ENCODE measurements at places on chromosomes 12 and 14. TPM values are rescaled to one million over a fixed set of nuclear protein-coding genes. Genes with fewer than 3 reads are reported as not detected.
A peak's percentile ranks its signal among the peaks of the same experiment; 100 is the strongest.

DNA sequence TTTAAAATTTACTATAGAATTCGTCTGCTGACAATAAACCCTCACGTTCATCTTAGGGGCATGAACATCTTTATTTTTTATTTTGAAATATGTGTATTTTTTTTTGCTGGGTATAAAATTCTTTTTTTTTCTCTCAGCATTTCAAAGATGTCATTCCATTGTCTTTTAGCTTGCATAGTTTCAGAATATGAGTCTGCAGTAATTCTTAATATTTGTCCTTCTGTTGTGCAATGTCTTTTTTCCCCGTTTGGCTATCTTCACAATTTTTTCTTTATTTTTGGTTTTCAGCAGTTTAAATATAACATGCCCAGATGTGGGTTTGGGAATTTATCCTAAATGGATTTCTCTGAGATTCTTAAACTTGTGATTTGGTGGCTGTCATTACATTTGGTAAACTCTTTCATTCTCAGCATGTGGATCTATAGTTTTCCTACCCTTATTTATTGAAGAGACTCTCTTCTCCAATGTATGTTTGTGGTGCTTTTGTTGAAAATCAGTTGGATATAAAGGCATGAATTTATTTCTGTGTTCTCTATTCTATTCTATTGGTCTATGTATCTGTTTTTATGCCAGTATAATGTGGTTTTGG is 37.8 kb upstream of the PLBD1 start:
- no peaks in the 10 kb centered on the region for H3K27me3 ChIP-seq
- no peaks in the 10 kb centered on the region for H3K36me3 ChIP-seq
- no peak overlapping the region for H3K27ac ChIP-seq

GRCh38 chr14:55240526-55241178 is 30.6 kb upstream of the FBXO34 start:
- H3K36me3 ChIP-seq = no peaks in the 10 kb centered on the region
- H3K27ac ChIP-seq = no peak overlapping the region
- peaks cover 7% of the 10 kb centered on the region for H3K4me1 ChIP-seq
- no peak overlapping the region for H3K4me3 ChIP-seq
- DNase-seq = no peak

GRCh38 chr12:53180931-53181645 is 363 bp upstream of the CSAD start:
- H3K4me3 ChIP-seq = peak overlapping the region; percentile 67
- DNase-seq = no peak
- H3K27me3 ChIP-seq = no peaks in the 10 kb centered on the region
- peak overlapping the region; percentile 88 for H3K27ac ChIP-seq

GRCh38 chr14:56304456-56304855 is 186.2 kb downstream of the PELI2 start:
- no peak for DNase-seq
- no peaks in the 10 kb centered on the region for H3K27me3 ChIP-seq
- no peak overlapping the region for H3K4me3 ChIP-seq

Gene STAT6
- 146 TPM for total RNA-seq

DNA sequence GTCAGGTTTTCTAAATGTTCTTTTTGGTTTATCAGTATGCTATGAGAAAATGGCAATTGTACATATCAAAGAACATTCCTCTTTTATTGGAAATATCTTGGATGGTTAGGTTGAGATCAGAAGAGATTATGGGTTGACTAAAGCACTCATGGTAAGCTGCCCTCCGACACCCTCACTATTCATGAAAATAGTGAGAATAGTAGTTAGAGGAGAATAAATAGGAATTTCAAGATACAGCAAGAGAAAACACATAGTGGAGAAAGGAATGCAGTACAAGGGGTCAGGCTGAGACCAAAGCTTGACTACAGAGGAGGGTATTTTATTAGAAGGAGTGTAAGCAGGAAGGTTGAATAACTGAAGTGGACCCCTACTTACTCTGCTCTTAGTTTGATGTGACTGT is 112.5 kb downstream of the PTPRQ start:
- H3K27me3 ChIP-seq = no peaks in the 10 kb centered on the region
- H3K4me1 ChIP-seq = peaks cover 11% of the 10 kb centered on the region
- no peak overlapping the region for H3K4me3 ChIP-seq
- H3K36me3 ChIP-seq = no peaks in the 10 kb centered on the region
